ENCODE measurements at places on chromosomes 2 and 18. TPM values are rescaled to one million over a fixed set of nuclear protein-coding genes. Genes with fewer than 3 reads are reported as not detected.

GRCh38 chr18:58100154-58100553 is 56.1 kb downstream of the NEDD4L start:
- H3K27me3 ChIP-seq: no peaks in the 10 kb centered on the region
- H3K36me3 ChIP-seq: no peaks in the 10 kb centered on the region
- H3K27ac ChIP-seq: peak overlapping the region; percentile 1
- no peak overlapping the region for H3K4me3 ChIP-seq
- DNase-seq: no peak
- H3K4me1 ChIP-seq: peaks cover 6% of the 10 kb centered on the region

ZC3H8 gene
- polyA plus RNA-seq: 22.8 TPM

DNA sequence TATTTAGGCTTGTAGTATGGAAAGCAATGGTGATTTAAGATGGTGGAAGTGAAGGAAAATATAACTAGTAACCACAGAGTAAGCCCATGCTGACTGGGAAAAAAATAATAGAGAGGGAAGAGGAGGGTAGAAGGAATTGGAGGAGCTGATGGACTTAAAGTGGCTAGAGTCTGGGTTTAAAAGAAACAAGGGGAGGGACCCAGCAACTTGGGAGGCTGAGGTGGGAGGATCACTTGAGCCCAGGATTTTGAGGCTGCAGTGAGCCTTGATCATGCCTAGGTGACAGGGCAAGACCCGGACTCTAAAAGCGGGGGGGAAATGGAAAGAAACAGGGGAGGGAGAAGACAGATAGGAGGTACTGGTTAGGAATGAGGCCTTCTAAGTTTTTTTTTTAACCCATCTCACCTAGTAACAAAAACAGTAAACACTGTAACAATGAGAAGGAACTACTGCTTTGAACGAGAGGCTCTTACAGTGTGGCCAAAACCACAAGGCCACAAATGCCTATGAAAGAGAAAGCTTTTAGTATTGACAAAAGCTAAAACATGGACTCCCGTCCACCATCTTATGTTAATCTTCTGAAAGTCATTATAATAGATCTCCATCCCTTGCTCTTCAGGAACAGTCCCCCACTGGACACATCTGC is 26.6 kb downstream of the METTL8 start:
- no peak for DNase-seq
- no peaks in the 10 kb centered on the region for H3K4me1 ChIP-seq
- H3K27ac ChIP-seq: no peak overlapping the region
- no peak overlapping the region for H3K4me3 ChIP-seq
- no peaks in the 10 kb centered on the region for H3K27me3 ChIP-seq
- no peaks in the 10 kb centered on the region for H3K36me3 ChIP-seq

- H3K4me1 ChIP-seq: no peaks in the 10 kb centered on the region
- no peaks in the 10 kb centered on the region for H3K27me3 ChIP-seq
- no peaks in the 10 kb centered on the region for H3K36me3 ChIP-seq
- H3K27ac ChIP-seq: no peak overlapping the region
- no peak overlapping the region for H3K4me3 ChIP-seq
These were observed 58.7 kb upstream of the ATL2 start for GRCh38 chr2:38435775-38436174.

DNA sequence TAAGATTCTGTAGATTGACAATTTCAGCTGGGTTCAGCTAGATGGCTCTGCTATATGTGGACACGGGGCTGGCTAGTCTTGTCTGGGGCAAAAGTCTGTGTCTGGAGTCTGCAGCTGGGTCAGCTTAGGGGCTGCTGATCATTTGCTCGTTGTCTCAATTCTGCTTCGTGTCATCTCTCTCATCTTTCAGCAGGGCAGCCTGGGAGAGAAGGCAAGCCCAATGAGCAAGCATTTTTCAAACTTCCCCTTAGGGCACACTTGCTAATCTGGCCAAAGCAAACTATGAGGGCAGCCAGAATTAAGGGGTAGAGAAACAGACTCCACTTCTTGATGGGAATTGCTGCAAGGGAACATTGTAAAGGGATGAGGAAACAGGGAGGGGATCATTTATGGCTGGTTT is 462.6 kb downstream of the SLC4A3 start:
- H3K27ac ChIP-seq: no peak overlapping the region
- no peak overlapping the region for H3K4me3 ChIP-seq
- no peak for DNase-seq
- no peaks in the 10 kb centered on the region for H3K27me3 ChIP-seq
- H3K4me1 ChIP-seq: no peaks in the 10 kb centered on the region

GRCh38 chr2:164954186-164954585 is 1.1 kb downstream of the SLC38A11 start:
- H3K4me3 ChIP-seq: no peak overlapping the region
- no peaks in the 10 kb centered on the region for H3K36me3 ChIP-seq
- no peak for DNase-seq
- no peak overlapping the region for H3K27ac ChIP-seq
- peaks cover 20% of the 10 kb centered on the region for H3K27me3 ChIP-seq

AGXT gene
- polyA plus RNA-seq: 0.13 TPM

GRCh38 chr2:102331311-102331980 is 20.1 kb downstream of the IL1RL1 start:
- DNase-seq: no peak
- H3K4me1 ChIP-seq: peaks cover 5% of the 10 kb centered on the region
- H3K36me3 ChIP-seq: no peaks in the 10 kb centered on the region

DNA sequence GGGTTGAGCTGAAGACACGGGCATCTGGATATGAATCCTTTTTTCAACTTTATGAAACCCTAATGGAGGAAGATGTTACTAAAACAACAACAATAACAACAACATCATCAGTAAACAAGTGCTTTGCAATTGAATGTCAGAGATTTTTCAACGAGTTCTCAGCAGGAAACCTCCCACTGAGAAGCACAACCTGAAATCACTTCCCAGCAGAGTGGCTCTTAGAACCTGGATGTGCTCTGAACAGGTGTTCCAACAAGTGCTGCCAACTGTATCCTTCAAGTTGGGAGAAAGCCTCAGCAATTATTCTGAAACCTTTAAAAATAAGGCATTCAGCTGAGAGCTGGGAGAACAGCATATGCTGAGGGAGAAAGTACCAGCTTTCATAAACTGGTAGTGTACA is 1622.7 kb upstream of the CELF4 start:
- H3K4me3 ChIP-seq: no peak overlapping the region
- H3K36me3 ChIP-seq: no peaks in the 10 kb centered on the region
- H3K4me1 ChIP-seq: no peaks in the 10 kb centered on the region

GRCh38 chr2:104860451-104860790 is 6.5 kb downstream of the POU3F3 start:
- H3K36me3 ChIP-seq: no peaks in the 10 kb centered on the region
- no peak overlapping the region for H3K4me3 ChIP-seq
- no peak for DNase-seq
- peaks cover 3% of the 10 kb centered on the region for H3K4me1 ChIP-seq
- H3K27ac ChIP-seq: no peak overlapping the region

PRKAG3 gene
- not detected for polyA plus RNA-seq

C1QL2 gene
- not detected for polyA plus RNA-seq

- peaks cover 12% of the 10 kb centered on the region for H3K4me1 ChIP-seq
- no peaks in the 10 kb centered on the region for H3K27me3 ChIP-seq
These were observed 433 bp downstream of the NPC1 start for GRCh38 chr18:23585897-23586248.

DNA sequence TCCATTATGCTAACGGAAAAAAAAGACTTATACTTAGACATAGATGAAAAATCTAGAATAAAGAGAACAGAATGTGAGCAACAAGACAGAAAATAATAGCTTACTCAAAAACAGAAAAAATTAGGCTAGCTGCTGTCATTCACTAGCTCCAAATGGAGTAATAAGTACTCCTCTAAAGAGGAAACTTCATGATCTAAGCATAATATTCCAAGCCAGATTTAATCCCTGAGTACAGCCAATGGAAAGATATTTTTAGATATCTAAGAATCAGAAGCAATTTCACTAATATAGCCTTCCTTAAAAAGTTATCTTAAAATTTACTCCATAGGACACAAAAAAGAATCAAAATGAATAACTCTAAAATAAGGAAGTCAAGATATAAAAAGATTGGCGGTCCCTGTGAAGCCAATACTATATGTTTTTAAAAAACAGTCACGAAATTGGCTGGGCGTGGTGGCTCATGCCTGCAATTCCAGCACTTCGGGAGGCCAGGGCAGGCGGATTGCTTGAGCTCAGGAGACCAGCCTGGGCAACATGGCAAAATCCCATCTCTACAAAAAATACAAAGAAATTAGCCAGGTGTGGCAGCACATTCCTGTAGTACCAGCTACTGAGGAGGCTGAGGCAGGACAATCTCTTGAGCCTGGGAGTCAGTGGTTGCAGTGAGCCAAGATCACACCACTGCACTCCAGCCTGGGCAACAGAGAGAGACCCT is 123.2 kb upstream of the BCL2L11 start:
- H3K4me3 ChIP-seq: no peak overlapping the region
- H3K27me3 ChIP-seq: no peaks in the 10 kb centered on the region
- no peaks in the 10 kb centered on the region for H3K36me3 ChIP-seq
- H3K4me1 ChIP-seq: peaks cover 25% of the 10 kb centered on the region

COMMD1 gene
- 91.5 TPM for polyA plus RNA-seq

GRCh38 chr18:49858309-49859020 is 45.1 kb upstream of the ACAA2 start:
- H3K4me3 ChIP-seq: no peak overlapping the region
- no peaks in the 10 kb centered on the region for H3K27me3 ChIP-seq
- peak overlapping the region; percentile 68 for H3K27ac ChIP-seq
- DNase-seq: no peak
- H3K4me1 ChIP-seq: no peaks in the 10 kb centered on the region

Measured in left lung (tissue), 14 donors.